ENCODE measurements at places on chromosomes 7 and 10.

- DNase-seq, result no peak
Measured at GRCh38 chr10:66835400-66835799, 90.4 kb upstream of the LRRTM3 start.

GRCh38 chr7:35805876-35806275, 5.0 kb downstream of the SEPTIN7 start:
- DNase-seq, result peak; percentile 32

- no peak for DNase-seq
Measured at GRCh38 chr7:158246960-158247673, 340.5 kb downstream of the PTPRN2 start.

DNA sequence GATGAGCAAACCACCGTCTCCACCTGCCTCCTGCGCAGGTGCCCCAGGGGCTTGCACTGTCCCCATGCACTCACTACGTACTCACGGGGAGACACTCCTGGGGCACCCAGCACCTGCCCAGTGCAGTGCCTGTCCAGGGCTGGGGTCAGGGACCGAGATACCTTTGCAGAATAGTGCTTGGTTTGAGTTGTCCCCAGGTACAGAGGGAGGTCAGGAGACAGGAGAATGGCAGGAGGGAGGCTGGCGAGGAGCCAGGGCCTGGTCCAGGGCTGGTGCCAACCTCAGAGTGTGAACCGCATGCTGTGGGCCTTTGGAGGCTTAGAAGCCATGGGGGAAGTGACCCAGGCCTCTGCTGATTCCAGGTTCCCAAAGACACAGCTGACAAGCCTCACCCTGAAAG, 110.1 kb upstream of the GPR26 start:
- no peak for DNase-seq

- no peak for DNase-seq
Measured at GRCh38 chr7:128962899-128963298, 25.2 kb downstream of the IRF5 start.

- peak; percentile 14 for DNase-seq
Measured at GRCh38 chr7:157412021-157412443, 75.2 kb downstream of the DNAJB6 start.

GRCh38 chr7:95682913-95683312, 86.6 kb upstream of the PDK4 start:
- DNase-seq, result no peak

- DNase-seq, result no peak
Measured at GRCh38 chr10:33493497-33493896, 159.0 kb upstream of the NRP1 start.

Data from fibroblast of gingiva (primary cell).